GM12878 (cell line): ENCODE measurements at places on chromosomes 2 and 18. TPM values are rescaled to one million over a fixed set of nuclear protein-coding genes. Genes with fewer than 3 reads are reported as not detected.

Gene TACR1
- total RNA-seq = 0.08 and 0.10 TPM in 2 replicates

GRCh38 chr18:24672165-24672941 lies 211.9 kb downstream of the HRH4 start:
- DNase-seq = no peak

DNA sequence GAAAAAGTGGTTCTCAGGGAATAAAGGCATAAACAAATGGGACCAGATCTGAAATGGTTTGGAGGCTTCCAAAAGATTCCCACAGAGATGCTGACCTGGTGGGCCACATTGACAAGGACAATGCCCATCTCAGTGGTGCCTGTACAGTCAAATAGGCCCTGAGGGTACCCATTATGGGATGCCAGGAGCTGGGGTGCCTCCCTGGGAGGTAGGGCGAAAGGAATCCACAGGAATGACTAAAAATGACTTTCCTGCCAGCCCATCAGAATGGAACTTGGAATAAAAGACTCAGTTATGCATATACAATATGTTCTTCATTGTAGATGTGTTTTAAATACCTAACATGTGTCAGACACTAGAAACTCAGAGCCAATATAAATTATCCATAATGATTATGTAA lies 248.5 kb downstream of the RNF144A start:
- no peak for DNase-seq

DNA sequence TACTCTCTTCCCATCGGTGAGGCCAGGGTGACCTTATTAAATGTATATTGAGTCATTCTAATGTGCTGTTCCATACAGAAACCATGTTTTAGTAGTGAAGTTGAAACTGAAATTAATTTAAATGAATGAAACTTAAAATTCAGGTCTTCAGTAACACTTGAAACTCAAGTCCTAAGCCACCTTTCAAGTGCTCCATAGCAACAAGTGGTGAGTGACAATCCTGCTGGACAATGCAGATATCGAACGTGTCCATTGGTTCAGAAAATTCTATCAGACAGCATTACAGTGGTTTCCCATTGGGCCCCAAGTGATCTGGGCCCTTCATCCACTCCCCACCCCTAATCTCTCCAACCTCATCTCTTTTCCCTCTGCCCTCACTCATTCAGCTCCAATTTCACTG lies 48.7 kb downstream of the HNMT start:
- DNase-seq = no peak

DNA sequence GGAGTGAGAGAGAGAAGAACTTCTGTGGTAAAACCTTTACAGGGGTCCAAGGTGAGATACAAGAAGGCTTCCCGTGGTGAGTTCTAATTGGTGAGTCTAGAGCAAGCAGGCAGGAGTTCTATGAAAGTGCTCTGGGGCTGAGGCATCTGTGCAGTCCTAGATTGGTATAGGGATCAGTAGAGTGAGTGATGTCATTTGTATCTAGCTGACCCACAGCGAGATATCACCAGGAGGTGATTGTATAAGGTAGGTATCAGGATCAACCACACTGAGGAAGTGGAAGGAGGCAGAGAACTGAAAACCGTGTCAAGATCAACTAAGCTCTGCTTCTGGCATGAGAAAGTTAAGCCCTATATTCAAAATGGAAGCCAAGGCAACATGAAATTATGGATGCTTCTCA lies 1648.9 kb upstream of the TMEFF2 start:
- no peak for DNase-seq

DNA sequence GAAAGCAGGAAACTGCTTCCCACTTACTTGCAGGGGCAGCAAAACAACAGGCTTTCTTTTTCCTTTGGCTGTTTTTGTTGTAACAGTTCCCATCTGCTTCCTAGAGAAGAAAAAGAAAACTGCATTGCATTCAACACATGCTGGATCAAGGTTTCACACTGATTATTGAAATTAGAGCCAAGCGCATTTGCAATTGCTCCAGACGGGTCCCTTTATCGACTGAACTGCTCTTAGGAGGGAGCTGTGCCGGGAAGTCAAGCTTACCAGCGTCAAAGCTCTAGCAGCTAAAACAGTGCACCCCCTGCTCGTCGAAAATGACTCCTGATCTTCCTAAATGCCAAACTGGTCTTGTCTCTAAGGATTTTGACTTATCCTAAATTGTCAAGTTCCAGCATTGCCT lies 164.0 kb upstream of the SESTD1 start:
- DNase-seq = no peak

GRCh38 chr2:48423376-48423775 lies 106.6 kb upstream of the STON1 start:
- no peak for DNase-seq
